Kidney tubule cell (primary cell): ENCODE measurements at places on chromosomes 11 and 22.

GRCh38 chr11:18332302-18332701 is 9.9 kb downstream of the GTF2H1 start:
- peak; percentile 39 for DNase-seq

DNA sequence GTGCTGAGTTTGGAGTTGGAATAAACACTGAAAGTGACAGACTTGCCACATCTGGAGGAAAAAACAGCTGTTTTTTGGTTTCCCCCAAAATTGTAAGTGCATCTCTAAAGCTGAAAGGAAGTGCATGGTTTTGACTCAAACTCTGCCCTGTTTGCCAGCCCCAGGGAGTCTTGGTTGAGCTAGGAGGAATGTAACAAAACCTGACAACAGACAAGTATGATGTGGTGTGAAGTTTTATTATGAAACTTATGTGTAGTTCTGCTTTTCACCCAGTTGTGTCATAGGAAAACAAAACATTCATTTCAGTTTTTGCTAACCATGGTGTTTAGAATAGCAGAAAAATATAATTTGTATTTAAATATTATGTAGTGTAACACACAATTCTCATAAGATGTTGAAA is 31.7 kb upstream of the PDE3B start:
- DNase-seq = no peak

DNA sequence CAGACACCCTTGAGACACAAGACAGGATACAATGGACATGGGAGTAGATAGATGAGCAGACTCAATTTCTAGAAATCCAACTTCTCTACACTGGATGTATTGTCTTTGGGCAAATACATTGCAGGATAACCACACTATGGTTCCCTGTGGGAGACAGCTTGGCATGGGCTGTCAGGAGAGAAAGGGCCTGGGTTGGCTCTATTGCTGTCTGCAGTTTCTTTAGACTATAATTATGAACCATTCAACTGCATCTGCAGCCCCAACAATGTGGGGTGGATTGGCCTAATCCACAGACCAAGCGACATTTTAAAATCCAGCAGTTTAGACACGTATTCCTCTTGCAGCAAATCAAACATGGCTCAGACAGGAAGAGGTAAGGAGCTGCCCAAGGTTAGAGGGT is 60.3 kb downstream of the ETS1 start:
- no peak for DNase-seq

GRCh38 chr11:105783216-105783615 is 173.3 kb downstream of the GRIA4 start:
- no peak for DNase-seq

DNA sequence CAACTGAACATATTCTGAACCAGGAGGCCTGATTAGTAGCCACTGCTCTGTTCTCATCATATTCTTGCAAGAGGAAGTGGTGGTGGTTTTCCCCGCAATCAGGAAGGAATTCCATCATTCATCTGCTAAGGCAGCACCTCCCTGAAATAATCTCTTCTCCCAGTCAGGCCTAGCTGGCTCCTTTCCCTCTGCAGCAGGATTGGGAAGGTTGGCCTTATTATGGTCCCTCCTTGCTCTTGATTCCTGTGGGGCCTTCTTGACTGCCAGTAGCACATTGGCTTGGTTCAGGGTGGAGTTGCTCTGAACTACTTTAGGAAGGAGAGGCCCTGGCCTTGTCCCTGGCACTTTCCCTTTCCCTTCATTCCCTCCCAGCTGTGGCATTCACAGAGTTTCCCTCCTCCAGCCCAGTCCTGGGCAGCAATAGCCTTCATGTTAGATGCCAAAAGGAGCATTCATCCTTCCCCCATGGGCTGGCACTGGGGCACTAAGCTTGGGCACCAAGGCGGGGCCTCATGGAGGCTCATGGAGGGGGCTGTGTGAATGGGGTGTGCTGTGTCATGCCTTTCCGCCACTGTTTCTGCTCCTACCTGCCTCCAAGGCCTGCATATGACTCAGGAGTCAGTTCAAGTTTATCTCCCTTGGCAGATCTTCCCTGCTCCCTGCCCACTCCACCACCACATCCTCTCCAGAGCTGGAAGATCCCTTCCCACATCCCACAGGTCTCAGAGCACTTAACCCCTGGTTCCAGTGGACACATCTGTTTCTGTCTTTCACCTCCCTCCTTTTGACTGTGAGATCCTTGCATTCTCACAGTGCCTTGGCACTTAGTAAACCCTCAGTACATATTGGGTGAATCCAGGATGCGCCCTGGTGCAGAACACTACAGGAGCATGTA is 27.6 kb upstream of the CD44 start:
- DNase-seq = peak; percentile 84

DNA sequence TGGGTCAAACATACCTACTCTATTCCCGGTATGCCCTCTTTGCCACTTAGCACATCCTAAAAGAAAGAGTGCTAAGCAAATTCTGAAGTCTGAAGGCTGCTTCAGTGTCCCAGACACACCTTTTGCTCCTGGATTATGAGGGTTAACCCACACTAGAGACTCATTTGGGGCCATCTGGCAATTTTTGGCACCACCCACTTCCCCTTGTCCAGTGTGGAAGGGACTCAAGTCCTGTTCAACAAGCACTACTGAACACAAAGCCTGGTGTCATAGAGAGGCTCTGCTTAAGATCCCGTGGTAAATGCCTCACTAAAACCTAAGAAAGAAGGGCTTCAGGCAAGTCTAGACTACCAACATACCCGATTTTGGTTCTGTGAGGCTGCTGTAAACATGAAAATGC is 85.8 kb downstream of the SERGEF start:
- DNase-seq = no peak

- DNase-seq = no peak
These were observed 16.8 kb upstream of the CABP7 start for GRCh38 chr22:29702931-29703501.

DNA sequence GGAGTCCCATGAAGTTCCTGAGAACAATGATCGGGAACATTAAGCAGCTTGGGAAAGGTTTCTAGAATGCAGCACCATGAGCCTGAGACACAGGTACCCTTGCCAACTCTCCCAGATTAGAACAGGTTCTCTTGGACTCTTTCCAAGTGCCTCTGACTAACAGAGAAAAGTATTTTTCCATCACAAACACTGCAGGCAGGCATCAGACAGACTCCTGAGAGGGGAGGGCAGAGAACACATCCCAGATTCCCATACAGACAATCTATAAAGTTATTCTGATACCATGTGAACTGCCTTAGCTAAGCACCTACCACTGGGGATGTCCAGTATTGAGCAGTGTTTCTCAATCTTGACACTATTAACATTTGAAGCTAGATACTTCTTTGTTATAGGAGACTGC is 27.3 kb downstream of the SERGEF start:
- peak; percentile 88 for DNase-seq
